ENCODE measurements at places on chromosomes 4 and X. TPM values are rescaled to one million over a fixed set of nuclear protein-coding genes. Genes with fewer than 3 reads are reported as not detected.

The PASD1 gene
- not detected for total RNA-seq

The GNRHR gene
- not detected for total RNA-seq

The PIM2 gene
- total RNA-seq: 4.6 TPM

The RASGEF1B gene
- 1.7 TPM for total RNA-seq

The NCAPG gene
- total RNA-seq: 14.5 TPM

The RASL11B gene
- total RNA-seq: 0.11 TPM

The OTC gene
- total RNA-seq: not detected

The S100P gene
- total RNA-seq: 0.13 TPM

The HOPX gene
- 5.6 TPM for total RNA-seq

The CISD2 gene
- total RNA-seq: 37.5 TPM

The PNMA5 gene
- not detected for total RNA-seq
